Astrocyte of the spinal cord (primary cell): ENCODE measurements at places on chromosomes 2 and 18.
A peak's percentile ranks its signal among the peaks of the same experiment; 100 is the strongest.

DNA sequence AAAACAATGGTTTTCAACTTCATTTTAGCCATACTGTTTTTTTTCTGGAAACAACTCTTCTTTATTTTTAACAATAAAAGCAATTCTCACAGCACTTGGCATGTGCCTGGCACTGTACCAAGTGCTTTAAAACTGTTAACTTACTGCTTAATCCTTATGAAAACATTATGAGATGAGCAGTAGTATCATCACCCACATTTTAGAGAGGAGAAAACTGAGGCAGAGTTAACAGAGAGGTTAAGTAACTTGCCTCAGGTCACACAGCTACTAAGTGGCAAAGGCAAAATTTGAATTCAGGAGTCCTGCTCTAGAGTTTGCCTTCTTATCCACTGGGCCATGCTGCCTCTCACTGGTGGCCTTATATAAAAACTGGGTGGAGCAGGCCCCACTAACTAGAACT lies 23.2 kb downstream of the CTIF start:
- DNase-seq: no peak

- DNase-seq: no peak
Measured at GRCh38 chr2:10873790-10874437, 37.8 kb upstream of the KCNF1 start.

GRCh38 chr2:198376677-198377076 lies 572.3 kb downstream of the PLCL1 start:
- DNase-seq: peak; percentile 3

DNA sequence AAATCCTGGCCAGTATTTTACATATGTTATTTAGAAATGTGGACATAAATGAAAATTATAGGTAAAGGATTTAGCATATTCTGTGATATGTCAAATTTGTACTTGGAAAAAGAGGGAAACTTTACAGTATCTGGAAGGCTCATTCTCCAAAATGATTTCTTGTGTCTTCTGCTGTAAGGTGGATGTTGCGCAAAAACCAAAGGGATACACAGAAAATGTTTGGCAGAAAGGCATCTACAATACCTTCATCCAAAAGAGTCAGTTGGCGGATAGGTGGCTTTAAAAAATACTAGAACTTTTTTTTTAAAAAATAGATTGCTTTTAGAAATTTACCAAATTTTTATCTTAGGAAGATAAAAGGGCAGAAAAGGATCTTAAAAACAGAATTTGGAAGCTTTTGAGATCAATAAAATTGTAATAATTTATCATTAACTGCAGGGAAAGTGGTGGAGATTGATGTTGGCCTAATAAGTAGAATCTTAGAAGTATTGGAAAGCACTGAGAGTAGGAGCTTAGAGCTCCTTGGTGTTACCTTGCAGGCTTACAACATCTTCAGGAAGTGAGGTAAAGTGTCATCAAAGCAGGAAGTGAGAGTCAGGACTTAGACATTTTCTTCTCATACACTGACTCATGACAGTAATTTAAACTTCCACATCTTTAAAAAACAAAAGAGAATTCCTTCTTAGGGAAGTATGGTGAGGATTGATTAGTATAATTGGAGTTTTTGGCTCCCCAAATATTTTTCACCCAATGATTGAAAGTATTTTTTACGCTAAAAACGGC lies 2.1 kb downstream of the NABP1 start:
- peak; percentile 74 for DNase-seq

- no peak for DNase-seq
Measured at GRCh38 chr2:200800458-200800857, 11.3 kb upstream of the BZW1 start.
